Smooth muscle cell of trachea (primary cell): ENCODE measurements at places on chromosomes 3 and 15. TPM values are rescaled to one million over a fixed set of nuclear protein-coding genes. Genes with fewer than 3 reads are reported as not detected.

Gene SPINT1
- total RNA-seq, result 0.15 and 0.17 TPM in 2 replicates

Gene PIGZ
- 2.8 and 3.6 TPM in 2 replicates for total RNA-seq

Gene HEXA
- 65.7 and 98.2 TPM in 2 replicates for total RNA-seq

Gene GOLGA6L7
- total RNA-seq, result not detected in 2 replicates

Gene C2CD4A
- total RNA-seq, result not detected in 2 replicates

Gene CHRFAM7A
- under 0.01 and 0.17 TPM in 2 replicates for total RNA-seq

Gene CYP11A1
- 0.83 and 1.0 TPM in 2 replicates for total RNA-seq

Gene PPARG
- total RNA-seq, result 45.4 and 68.1 TPM in 2 replicates
